ENCODE measurements at places on chromosomes 11 and 22.

DNA sequence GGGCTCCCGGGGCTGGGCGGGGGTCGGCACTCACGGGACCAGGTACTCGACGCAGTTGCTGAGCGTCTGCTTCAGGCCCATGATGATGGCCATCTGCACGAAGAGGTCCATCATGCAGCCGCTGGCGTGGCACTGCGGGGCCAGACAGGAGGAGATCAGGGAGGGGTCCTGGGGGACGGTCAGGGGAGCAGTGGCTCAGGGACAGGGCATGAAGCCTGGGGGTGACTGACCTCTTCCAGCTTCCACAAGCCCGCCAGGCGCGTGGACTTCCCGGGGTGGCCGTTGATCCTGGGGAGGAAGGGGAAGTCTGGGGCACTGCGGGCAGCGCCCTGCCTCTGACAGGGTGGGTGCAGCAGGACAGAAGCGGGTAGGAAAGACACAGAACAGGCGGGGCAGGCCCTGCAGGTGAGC is 6.1 kb upstream of the SIGIRR start:
- no peak for DNase-seq

- DNase-seq, result no peak
These were observed 89.6 kb downstream of the UBASH3B start for GRCh38 chr11:122745111-122745510.

- no peak for DNase-seq
These were observed 5.6 kb downstream of the OSBPL5 start for GRCh38 chr11:3159296-3160190.

DNA sequence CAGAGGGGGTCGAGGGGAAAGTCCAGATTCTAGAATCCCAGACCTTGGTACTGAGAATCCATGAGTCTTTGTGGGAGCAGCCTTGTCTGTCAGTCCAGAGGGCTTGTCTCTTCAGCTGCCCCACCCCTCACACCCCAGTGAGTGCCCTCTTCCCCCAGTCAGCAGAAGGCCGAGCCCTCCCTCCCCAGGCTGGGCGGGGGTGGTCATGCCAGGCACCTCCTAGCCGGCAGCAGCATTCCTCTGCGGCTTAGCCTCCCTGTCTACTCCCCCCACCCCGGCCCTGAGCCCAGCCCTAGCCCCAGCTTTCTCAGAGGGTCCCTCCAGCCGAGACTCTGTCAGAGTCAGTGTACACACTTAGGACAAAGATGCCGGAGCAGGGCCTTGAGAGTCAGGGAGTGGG is 4.6 kb downstream of the SOX10 start:
- no peak for DNase-seq

DNA sequence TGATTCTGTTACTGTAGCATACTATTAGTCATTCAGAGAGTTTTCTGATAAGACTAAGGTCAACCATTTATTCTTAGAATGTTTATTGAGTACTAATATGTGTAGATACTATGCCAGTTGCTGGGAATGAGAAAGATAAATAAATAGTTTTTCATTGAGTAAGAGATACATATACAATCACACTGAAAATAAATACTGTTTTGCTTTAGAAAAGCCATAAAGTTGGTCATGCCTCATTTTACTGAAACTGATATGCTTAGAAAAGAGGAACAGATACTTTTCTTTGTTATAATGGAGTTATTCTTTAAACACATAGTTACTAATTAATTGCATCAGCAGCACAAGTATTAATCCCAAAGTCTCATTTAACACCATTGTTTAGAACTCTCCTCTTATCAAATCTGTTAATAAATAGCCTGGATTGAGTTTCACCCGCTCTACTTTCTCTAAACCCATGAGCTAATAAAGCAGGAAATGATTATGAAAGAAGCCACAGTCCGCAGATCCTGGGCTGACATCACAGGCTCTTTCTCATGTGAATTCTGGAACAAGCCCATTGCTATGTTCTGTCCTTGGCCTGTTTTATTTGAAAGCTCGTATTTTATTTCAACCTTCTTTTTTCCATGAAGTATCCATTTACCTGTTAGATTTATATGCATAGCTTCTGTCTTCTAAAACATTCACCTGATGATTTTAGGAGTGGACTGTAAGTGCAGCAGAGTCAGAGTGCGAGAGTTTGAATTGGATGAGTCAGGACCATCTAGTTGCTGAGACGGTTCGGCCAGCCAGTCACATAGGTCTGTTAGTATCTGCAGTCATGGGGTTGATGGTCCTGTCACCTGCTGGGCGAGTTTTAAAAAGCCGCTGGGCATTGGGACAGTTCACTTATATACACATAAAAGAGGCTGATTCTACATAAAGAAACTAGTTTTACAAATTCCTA is 35.5 kb downstream of the PIWIL4 start:
- no peak for DNase-seq

DNA sequence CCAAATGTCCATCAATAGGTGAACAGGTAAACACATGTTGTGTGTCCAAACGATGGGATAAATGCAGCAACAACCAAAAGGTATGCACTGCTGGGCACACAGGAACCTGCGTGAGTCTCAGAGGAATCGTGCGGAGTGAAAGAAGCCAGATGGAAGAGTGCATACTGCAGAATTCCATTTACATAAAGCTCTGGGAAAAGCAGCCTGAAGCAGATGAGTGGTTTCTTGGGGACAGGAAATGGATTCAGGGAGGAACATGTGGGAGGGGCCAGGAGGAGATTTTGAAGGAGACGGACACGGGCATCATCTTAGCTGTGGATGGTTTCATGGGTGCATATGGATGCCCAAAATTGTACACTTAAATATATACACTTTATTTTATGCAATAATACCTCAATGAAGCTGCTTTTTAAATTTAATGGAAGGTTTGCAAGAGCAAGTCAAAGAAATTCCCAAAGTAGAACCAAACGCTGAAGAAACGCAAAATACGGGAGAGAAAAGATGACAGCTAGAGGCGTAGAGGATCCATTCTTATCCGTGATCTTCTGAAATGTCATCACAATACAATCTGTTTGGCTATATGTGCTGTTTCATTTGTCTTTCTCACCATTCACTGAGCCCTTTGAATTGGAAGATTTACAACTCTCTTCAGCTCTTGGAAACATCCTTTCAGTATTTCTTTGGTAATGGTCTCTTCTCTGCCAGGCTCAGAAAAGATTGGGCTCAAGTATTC is 24.5 kb downstream of the ST14 start:
- no peak for DNase-seq

GRCh38 chr11:15308840-15309239 is 194.1 kb downstream of the INSC start:
- DNase-seq, result no peak

- DNase-seq, result no peak
These were observed 166.6 kb downstream of the NXPE2 start for GRCh38 chr11:114844896-114845295.
